ENCODE measurements at places on chromosomes 2 and 18. TPM values are rescaled to one million over a fixed set of nuclear protein-coding genes. Genes with fewer than 3 reads are reported as not detected.

Gene IL1RL2
- total RNA-seq = 0.17 TPM

Gene FER1L5
- total RNA-seq = not detected

Gene TBR1
- total RNA-seq = not detected

Gene AQP12B
- total RNA-seq = not detected

Gene CCDC148
- total RNA-seq = 0.51 TPM

Gene RTP5
- not detected for total RNA-seq

Gene ANXA4
- 47.5 TPM for total RNA-seq

Gene EMILIN2
- 23.6 TPM for total RNA-seq

Gene ANKRD44
- total RNA-seq = 22.8 TPM

Gene HNRNPLL
- total RNA-seq = 59.0 TPM

Gene ATP6V1B1
- total RNA-seq = not detected

Gene ABCB11
- total RNA-seq = 14.1 TPM

Gene VAMP8
- total RNA-seq = 38.5 TPM

Gene RGPD4
- not detected for total RNA-seq

Gene GBX2
- not detected for total RNA-seq

Gene STPG4
- not detected for total RNA-seq

Gene ZC3H6
- total RNA-seq = 19.9 TPM

Gene ALPG
- not detected for total RNA-seq

Gene NCKAP1
- 123 TPM for total RNA-seq

Data from subcutaneous adipose tissue (tissue), 4 donors.